Motor neuron (in vitro differentiated cells): ENCODE measurements at places on chromosomes 5 and 9. TPM values are rescaled to one million over a fixed set of nuclear protein-coding genes. Genes with fewer than 3 reads are reported as not detected.

The OR1N1 gene
- 0.49 TPM in 1 of 2 replicates, not detected in the other for total RNA-seq

GRCh38 chr5:67989456-67989855 lies 226.1 kb upstream of the PIK3R1 start:
- peak; percentile 87 for ATAC-seq

DNA sequence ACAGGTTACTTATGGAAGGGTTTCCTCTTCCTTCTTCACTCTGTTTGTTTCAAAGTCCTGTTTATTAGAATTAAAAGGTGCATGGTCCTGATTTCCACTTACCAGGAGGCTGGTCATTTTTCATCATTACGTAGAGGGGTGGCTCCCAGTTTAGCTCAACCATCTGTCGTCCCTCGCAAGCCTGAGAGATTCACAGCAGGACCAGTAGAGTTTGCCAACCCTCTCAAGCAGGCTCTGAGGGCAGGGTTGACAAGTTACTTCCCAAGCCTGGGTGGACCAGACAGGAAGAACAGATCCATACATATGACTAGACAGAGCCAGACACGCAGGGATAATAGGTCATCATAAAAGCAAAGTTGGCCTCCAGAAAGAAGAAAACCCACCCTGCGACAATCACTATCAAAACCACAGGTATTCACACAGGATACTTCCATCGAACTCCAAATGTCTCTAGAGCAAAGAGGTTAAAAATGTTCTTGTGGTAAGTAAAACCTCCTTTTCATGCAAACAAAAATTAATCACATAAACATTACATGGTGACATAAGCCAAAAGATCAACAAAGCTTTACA lies 151.9 kb downstream of the ELAVL2 start:
- no peak for ATAC-seq

The STING1 gene
- total RNA-seq, result 20.3 and 30.3 TPM in 2 replicates

DNA sequence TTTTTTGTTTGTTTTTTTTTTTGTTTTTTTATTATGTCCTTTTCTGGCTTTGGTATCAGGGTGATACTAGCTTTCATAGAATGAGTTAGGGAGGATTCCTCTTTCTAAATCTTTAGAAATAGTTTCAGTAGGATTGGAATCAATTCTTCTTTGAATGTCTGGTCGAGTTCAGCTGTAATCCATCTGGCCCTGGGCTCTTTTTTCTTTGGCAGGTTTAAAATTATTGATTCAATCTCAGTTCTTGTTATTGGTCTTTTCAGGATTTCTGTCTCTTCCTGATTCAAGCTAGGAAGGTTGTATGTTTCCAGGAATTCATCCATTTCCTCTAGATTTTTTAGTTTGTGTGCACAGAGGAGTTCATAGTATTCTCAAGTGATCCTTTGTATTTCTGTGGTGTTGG lies 34.9 kb downstream of the IQGAP2 start:
- no peak for ATAC-seq

DNA sequence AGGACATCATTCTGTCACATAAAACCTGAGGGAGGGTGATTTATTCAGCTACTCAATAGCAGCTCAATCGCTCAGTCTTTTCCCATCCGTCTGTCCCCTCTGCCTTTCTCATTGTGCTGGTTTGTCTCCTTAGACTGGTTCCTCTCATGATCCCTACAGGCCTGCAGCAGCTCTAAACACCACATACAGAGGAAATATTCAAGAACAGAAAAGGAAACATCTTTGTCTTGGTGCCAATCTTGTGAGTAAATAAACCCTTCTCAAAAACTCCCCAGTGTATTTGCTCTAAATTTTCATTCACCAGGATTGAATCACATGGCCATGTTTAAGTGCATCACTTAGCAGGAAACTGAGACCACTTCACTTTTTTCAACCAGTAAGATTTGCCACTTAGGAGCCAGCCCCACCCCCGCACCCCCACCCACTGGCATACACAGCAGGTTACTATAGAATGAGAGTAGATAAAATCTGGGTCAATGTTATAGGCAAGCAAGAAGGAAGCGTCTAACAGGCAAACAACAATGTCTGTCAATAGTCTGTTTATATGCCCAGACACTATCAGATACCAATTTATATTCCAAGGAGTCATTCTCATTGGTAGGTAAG lies 895.5 kb upstream of the DMAC1 start:
- ATAC-seq, result peak; percentile 40

DNA sequence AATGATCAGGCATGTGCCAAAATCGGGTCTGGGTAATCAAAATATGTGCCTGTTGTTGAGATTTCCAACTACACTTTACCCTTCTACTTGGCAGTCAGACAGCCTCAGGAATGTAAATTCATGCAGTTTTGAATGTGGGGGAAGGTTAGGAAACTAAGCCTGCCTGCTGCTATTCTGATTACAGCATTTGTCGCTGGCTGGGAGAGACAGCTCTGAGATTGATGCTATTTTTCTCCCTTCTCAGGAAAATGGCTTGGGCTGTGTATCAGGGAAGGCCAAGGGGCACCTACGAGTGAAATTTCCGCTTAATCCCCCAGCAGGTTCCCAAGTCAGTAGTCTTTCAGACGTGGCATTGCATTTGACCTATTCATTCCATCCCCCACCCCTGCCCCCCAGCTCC lies 3.6 kb upstream of the RGS7BP start:
- ATAC-seq, result peak; percentile 4

- no peak for ATAC-seq
These were observed 117.0 kb downstream of the ERCC6L2 start for GRCh38 chr9:95992536-95992935.
